ENCODE measurements at places on chromosomes 12 and 14.

- DNase-seq: no peak
Observed at GRCh38 chr12:62977418-62977817, 42.5 kb upstream of the PPM1H start.

- DNase-seq: peak; percentile 5
Observed at GRCh38 chr12:67269633-67270573, 745 bp downstream of the CAND1 start.

GRCh38 chr14:62409626-62410300 lies 635.5 kb downstream of the KCNH5 start:
- no peak for DNase-seq

- no peak for DNase-seq
Observed at GRCh38 chr12:47158792-47159191, 79.0 kb upstream of the AMIGO2 start.

DNA sequence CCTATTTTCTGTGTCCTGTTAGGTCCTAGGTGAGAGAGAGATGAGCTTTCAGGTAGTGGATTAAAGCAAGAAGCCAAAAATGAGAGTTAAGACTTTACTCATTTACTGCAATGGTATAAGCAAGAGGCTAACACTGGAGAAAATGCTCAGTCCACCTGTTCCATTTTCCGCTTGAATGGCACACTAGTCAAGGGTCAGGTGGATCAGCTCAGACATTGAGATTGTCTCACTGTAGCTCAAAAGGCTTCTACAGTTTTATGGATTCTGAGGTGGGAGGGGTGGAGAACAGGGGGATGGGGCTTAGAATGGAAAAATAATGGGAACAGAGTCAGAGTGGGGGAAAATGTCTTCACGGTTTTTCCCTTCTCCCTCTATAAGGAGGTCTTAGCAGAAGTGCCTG lies 57.3 kb upstream of the MUCL1 start:
- DNase-seq: no peak

DNA sequence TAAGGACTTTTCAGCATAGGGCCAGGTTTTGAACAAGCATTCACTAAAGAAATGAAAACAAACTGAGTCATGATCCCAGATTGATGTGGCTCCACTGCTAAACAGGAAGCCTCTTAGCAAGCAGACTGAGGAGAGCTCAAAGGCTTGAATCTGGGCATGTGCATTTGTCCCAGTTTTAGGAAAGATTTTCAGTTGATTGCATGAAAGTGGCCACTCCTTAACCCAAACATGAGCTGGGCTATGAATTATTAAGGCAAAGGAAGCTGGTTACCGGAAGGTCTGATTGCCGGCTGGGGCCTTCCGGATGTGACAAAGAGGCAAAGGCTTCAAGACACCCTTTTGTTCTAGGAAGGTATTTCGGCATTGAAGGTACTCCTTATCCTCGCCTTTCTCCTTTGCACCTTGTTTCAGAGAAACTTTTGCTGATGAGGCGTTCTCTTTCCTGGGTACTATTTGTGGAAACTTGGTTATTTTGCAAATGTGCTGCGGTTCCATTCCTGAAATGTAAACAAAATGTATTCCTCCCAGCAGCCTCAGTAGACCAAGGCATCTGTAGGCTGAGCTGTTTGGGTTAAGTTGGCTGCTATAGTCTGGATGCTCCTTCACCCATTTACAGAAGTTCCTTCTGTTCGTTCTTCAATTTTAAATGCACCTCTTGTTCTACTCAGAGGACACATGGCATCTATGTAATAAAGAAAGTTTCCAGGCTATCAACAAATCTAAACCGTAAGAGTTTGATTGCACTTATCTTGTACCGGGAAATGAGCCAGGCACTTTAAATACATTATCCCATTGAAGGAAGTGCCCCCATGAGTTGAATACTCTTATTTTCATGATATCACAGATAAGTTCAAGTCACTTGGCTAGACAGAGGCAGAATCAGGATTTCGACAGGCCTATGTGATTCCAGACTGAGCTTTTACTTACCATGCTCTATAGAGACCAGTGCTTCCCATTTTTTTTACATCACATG lies 115.6 kb upstream of the METAP2 start:
- DNase-seq: no peak

GRCh38 chr14:58884442-58884841 lies 246.7 kb downstream of the DACT1 start:
- DNase-seq: no peak
